ENCODE measurements at places on chromosomes 2 and 18.

DNA sequence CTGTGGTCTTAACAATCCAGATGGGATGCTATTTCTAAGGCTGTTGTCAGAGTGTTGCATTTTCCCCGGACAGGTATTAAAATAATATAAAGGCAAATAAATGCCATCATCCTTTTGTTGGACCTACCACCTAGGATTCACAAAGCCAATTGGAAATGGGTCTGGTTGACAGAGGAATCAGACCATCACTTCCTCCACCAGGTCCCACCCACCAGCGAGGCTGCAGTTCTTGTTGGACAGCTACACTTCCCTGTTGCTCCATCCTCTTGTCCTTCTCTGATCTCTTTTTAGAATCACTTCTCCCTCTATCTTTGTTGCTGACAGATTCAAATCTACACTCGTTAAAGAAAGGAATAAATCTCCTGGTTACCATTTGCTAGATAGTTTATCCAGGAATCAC is 1.1 kb downstream of the TMEM169 start:
- no peak for DNase-seq

DNA sequence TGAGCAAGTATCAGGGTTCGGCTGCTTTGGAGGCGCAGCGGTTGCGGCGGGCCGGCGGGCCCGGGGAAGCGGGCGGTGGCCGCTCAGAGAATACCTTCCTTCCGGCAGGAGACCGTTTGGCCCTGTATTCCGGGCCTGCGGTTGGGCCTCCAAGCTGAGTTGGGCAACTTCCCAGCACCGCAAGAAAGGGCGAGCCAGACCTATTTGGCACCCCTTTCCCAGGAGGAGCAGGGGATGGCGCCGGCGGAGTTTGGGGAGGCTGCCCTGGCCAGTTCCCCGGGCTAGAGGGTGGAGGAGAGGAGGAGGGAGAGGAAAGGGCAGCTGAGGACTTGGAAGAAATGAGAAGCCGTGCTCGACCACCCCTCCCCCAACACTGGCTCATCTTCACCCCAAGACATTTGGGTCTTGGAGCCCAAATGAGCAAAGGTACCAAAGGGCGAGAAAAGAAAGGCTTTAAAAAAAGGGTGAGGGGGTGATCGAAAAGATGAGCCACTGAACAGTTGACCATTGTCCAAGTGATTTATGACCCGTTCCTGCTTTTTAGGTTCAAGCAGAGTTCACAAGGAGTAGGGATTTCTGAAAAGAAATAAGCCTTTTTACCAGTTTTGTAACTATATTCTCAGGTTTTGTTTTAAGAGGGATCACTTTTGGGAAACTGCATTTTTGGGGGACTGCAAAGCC is 8.4 kb downstream of the HOXD3 start:
- DNase-seq, result no peak

DNA sequence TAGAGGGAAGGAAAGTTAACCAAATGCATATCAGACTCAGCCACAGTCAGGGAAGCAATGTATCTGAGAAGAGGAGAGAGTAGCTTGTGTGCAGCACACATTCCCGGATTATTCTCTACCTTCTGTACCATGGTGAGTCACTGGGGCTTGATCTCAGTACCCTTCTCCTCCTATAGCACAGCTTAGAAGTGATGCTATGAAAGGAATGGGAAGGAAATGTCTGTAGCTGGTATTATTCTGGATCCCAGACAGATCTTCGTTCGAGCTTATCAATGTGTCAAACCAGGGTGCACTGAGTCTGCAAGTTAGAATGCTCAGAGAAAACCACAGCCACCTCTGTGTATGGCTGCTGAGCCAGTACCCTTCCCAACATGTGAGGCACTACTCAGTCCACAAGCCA is 88.0 kb upstream of the NFU1 start:
- no peak for DNase-seq

GRCh38 chr2:53750041-53750768 is 17.4 kb upstream of the CHAC2 start:
- DNase-seq, result no peak

- no peak for DNase-seq
Observed at GRCh38 chr2:215884451-215885087, 128.8 kb downstream of the MREG start.

- DNase-seq, result no peak
Observed at GRCh38 chr2:26196683-26197418, 24.0 kb downstream of the GAREM2 start.

DNA sequence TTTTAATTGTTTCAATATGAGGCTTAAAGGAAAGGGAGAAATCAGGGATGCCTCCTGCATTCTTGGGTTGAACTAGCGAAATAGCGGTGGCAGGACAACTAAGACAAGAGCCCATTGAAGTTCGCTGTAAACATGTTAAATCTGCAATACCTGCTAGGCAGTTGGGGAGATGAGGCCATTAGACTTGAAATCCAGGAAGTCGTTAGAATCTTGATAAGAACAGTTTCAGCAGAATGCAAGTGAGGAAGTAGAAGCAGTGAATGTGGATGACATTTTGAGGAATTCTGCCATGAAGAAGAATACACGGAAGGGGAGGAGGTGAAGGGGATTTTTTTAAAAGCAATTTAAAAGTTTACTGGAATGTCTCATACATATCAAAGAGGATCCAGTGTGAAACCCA is 109.7 kb downstream of the LPIN1 start:
- DNase-seq, result no peak

DNA sequence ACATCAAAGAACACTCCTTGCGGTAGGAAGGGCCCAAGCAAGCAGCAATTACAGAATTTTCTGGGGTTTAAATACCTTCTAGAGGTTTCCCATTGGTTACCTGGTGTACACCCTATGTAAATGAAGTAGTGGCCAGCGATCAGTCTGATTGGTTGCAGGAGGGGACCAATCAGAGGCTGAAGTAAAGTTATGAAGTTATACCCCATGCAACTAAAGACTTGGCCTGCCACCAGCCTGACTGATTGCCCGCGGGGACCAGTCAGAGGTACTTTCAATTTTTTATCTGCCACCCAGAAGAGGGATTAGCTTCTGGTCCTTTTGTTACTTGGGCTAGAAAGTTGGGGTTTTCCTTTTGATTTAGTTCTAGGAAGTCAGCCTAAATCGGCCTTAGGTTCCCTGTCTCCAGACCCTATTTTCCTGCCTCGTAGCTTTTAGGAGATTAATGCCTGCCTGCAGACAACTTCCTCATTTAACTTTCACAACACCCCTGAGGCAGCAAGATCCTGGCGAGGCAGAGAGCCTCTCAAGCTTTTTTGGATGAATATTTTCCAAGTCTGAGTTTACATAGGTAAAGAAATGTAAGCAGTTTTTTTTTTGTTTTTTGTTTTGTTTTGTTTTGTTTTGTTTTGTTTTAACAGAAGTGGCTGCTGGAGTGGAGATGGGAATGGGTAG is 1.5 kb upstream of the DGUOK start:
- DNase-seq, result no peak

- DNase-seq, result no peak
Observed at GRCh38 chr2:128668946-128669345, 350.3 kb upstream of the HS6ST1 start.

GRCh38 chr18:22106536-22107292 is 62.7 kb upstream of the GATA6 start:
- no peak for DNase-seq

DNA sequence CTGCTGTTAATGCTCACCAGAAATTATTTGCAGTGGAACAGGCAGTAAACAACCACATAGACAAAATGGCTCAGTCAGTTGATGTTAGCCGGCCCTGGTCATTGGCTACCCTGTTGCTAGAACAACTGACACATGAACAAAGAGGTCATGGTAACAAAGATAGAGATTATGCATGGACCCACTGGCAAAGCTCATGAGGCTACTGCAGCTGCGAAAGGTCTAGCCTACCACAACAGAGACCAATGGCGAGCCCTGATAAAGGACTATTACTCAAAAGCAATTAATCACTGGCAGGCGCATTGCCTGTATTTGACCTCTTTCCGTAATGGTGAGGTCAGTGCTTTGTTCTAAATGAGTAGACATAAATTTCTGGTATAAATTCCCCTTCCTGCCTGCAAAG is 474.2 kb downstream of the DSC3 start:
- DNase-seq, result no peak

- no peak for DNase-seq
Observed at GRCh38 chr2:109402180-109402579, 211.6 kb downstream of the SEPTIN10 start.

DNA sequence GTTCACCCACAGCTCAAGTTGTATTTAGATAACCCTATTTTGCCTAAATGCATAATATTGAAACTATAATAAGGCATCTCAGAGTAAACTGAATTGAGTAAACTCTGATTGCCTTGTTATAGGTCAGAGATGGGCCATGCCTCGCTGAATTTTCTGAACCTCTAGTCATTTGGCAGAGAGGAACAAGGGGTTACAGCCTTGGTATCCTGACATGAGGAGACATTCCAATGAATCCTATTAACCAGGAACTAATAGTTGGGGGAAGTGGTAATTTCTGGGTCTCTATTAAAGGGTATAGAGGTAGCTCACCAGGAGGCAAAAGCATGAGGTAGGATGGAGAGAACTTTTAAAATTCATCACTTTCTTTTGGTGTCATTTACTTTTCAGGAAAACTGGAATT is 227.4 kb upstream of the CHST9 start:
- no peak for DNase-seq

- peak; percentile 83 for DNase-seq
Observed at GRCh38 chr18:77054606-77055428, 77.8 kb downstream of the MBP start.

DNA sequence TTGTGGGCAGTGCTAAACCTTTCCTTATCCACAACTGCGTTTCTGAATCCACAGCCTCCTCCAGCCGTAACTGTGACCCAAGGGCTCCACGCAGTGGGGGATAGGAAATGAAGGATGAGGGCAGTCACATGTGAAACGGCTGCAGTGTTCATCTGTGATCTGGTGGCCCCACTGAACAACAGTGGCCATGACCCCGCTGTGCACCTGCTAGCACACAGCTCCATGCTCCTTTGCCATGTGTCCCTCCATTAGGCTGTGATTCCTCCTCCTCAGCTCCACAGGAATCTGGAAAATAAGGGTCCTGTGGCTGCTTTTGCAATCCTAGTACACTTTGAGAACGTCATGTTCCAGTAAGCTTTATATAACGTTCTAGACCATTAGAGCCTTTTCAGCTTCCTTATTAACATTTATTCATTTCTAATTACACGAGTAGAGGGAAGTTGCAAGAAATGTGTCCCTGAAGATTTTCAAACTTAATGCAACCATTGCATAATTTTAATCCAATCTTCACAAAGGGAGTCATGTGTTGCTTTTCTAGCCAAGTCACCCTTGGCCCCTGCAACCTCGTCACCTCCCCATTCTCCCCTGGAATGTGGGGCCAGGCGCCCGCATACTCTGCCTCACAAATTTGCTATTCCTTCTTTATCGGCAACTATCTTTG is 7.1 kb upstream of the NAPG start:
- no peak for DNase-seq

DNA sequence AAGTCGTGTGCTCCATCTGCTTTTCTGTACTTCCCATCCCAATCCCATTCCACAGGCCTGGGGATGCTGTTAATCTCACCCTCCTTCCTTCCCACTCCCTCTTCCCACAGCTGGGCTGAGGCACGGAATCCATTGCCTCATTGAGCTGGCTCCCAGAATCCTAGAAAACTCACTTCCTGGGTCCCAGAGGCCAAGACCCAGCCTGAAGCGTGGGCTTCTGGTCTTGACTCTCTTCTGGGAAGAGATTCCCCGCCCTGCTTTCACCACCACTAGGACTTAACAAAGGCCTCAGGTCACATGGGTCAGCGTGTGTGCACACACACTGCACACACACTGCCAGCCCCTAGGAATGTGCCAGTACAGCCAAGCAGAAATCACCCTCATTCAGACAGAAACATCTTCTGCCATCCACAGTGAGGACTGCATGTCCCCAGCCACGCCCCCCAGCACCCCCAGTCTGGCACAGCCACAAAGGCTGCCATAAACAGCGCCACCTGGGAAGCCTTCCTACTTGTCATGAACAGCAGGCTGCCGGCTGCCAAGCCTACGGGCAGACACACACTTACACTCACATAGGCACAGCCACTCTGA is 165.8 kb downstream of the TNS1 start:
- no peak for DNase-seq

GRCh38 chr2:2919574-2920365 is 457.8 kb downstream of the EIPR1 start:
- no peak for DNase-seq

GRCh38 chr2:98412751-98413458 is 31.8 kb upstream of the INPP4A start:
- DNase-seq, result peak; percentile 72

DNA sequence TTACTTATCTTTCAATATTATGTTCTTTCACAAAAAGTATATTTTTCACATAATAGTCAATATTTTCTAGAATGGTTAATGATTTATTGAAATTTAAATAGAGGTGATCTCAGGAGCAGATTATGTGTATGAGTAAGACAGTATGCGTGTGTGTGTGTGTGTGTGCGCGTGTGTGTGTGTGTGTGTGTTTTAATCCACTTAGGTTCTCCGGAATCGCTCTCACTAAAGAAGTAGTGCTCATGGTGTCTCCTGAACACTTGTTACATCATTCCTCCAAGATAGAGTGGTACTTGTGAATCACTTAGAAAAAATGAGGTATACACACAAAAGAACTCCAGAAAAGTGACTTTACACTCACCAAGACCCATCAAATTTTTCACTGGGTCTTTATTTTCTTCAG is 91.0 kb upstream of the KCNH7 start:
- DNase-seq, result no peak

GRCh38 chr2:213848631-213849030 is 562.2 kb upstream of the VWC2L start:
- DNase-seq, result no peak

GRCh38 chr2:118565301-118565700 is 282.1 kb downstream of the EN1 start:
- no peak for DNase-seq

- no peak for DNase-seq
Observed at GRCh38 chr18:76993573-76993972, 139.0 kb downstream of the MBP start.

DNA sequence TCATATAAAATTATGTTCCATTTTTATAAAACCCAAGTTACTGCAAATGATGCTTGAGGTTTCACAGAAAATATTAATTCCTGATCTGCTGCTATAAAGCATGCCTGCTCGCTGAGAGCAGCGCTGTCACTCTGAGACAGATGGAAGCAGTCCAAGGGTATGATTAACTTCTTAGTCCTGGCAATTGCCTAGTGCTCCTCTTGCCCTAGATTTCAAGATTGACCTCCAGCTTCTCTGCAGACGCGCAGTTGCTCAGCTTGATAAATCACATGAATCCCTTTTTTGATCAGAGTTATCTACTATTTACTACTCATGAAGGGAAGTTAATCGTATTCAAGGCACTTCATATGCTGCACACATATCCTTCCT is 154.6 kb upstream of the REV1 start:
- no peak for DNase-seq

GRCh38 chr2:16125614-16126516 is 185.5 kb downstream of the MYCN start:
- DNase-seq, result no peak

DNA sequence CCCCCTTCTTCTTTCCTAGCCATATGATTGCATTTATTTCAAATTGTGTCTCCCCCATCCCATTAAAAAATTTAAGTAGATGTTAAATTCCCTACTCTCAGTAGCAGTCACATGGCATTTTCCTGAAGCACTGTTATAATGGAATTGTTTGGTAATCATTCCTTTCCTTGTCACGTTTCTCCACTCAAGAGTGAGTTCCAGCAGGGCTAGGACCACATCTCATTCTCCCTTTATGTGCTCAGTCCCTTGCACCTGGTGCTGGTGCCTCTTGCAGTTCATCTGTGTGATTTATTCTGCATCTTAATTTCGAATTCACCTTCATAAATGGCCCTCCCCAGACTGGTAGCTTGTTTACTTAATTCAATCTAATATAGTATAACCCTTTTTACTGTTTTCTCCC is 70.3 kb upstream of the NOSTRIN start:
- DNase-seq, result no peak

All from SW 1271 (cell line).